ENCODE measurements at places on chromosomes 7 and 10.

DNA sequence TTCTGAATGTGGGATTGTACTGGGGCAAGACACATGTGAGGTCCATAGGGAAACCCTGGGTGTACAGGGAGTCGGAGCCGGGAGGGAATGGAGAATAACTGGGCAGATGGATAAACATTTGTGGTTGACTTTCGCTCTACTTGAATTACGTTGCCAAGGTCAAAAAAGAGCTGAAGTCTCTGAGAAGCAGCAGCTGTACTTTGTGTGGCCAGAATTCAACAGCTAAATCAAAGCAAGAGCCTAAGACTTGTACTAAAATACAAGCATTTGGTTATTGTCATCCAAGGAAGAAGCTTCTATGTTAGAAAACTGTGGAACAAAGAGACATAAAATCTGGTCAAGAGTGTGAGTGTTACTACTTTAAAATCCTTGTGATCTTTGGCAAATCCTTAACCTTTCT lies 457.2 kb downstream of the ARL4A start:
- no peak for DNase-seq

- DNase-seq = no peak
Measured at GRCh38 chr7:920351-921070, 34.0 kb downstream of the ADAP1 start.

DNA sequence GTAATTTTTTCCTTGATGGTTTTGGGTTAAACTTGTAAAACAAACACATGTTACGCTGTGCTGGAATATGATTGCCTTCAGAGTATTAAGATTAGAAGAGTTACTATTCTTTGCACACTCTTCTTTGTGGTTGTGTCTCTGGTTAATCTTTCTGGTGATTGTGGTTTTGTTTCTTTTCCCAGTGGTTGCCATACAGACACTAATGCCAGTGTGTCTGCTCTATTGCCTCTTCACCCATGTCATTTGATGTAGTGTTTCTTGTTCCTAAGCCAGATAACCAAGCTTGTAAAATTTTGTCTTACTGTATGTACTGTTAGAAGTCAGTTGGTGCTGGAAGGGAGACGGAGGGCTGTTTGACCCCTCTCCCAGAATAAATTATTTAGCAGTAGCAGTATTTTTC lies 124.8 kb downstream of the PHTF2 start:
- no peak for DNase-seq

- DNase-seq = no peak
Measured at GRCh38 chr7:155021699-155022145, 18.8 kb upstream of the PAXIP1 start.
